Ovary (tissue), 10 donors: ENCODE measurements at places on chromosomes 1 and 21. TPM values are rescaled to one million over a fixed set of nuclear protein-coding genes. Genes with fewer than 3 reads are reported as not detected.

TSSK3 gene
- 9.1 TPM for total RNA-seq

HSF2BP gene
- total RNA-seq, result 1.5 TPM

CLCC1 gene
- total RNA-seq, result 21.4 TPM

UBASH3A gene
- 0.47 TPM for total RNA-seq

KLHL20 gene
- 33.4 TPM for total RNA-seq

ARHGAP29 gene
- total RNA-seq, result 20.3 TPM

GRCh38 chr1:66642992-66643391, 109.0 kb downstream of the SGIP1 start:
- no peaks in the 10 kb centered on the region for H3K27me3 ChIP-seq
- H3K4me3 ChIP-seq, result no peak overlapping the region
- no peak for DNase-seq
- no peaks in the 10 kb centered on the region for H3K36me3 ChIP-seq
- no peak overlapping the region for H3K27ac ChIP-seq
- H3K4me1 ChIP-seq, result no peaks in the 10 kb centered on the region

DNA sequence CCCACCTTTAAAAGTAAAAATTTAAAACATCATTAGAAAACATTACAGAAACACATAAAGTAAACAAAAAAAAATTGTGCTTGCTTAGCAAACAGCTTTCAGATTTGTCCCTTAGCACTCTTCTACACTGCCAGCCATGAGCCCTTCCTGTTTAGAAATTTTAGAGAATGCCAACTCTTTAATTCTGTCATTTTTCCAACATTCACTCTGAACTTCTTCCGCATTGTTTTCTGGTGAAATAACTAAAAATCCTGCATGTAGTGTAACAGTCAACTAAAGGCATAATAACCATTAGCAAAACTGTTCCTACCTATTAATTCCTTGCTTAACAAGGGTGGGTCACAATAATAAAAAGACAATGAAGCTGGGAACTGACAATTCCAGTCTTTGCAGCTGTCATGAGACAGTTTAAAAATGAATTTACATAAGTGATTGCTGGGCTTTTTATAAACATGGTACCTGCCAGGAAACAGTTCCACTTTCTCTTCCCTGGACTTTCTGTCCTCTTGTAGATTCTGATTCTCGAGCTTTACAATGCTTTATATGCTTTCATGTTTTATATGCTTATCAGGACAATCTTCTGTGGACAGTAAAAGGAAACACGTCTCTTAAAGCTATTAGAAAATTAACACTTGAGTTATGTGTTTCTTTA, 19.0 kb downstream of the GNG12 start:
- no peak overlapping the region for H3K4me3 ChIP-seq
- peaks cover 3% of the 10 kb centered on the region for H3K4me1 ChIP-seq
- H3K27ac ChIP-seq, result no peak overlapping the region
- H3K27me3 ChIP-seq, result no peaks in the 10 kb centered on the region

DNA sequence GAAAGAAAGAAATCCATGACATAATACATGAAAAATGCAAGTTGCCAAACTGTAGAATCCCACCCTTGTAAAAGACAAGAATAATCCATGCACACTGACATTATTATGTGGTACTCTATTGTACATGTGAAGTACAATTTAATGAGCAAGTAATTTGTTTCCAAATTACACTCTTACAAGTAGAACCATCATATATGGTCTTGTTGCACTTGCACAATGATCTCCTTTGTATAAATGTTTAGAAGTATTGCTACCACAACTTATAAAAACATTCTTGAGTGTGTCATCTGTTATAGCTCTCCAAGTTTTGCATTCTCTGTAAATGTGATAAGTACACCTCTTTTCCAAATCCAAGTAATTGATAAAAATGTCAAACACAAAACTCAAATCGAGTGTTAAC, 29.1 kb upstream of the ZNF281 start:
- no peak overlapping the region for H3K27ac ChIP-seq
- no peaks in the 10 kb centered on the region for H3K27me3 ChIP-seq
- DNase-seq, result no peak

DNA sequence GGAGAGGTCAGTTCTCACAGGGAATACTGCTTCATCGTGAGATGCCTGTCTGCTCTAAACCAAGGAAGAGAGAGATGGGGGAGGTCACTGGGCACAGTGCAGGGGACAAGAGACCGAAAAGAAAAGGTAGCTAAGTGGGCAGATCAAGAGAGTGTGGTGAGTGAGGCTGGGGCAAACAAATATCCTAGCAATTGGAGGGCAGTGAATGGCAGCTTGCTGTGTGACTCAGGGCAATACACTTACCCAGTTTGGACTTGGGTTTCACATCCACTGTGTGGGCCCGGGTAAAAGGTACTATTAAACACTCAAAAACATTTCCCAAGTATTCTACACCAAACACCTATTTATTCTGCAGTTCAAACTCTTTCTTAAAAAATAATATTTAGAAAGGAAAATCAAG, 10.2 kb downstream of the PLXNA2 start:
- H3K27me3 ChIP-seq, result no peaks in the 10 kb centered on the region
- H3K36me3 ChIP-seq, result no peaks in the 10 kb centered on the region
- peak overlapping the region; percentile 34 for H3K27ac ChIP-seq
- peaks cover 59% of the 10 kb centered on the region for H3K4me1 ChIP-seq
- no peak overlapping the region for H3K4me3 ChIP-seq

DNA sequence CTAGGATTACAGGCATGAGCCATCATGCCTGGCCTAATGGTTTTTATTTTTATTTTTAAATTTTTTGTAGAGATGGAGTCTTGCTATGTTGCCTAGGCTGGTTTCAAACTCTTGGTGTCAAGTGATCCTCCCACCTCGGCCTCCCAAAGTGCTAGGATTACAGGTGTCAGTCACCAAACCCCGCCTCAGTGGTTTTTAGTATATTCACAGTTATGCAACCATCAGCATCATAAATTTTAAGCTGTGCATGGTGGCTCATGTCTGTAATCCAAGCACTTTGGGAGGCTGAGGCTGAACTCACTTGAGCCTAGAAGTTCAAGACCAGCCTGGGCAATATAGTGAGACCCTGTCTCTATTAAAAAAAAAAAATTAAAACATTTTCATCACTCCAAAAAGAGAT, 28.6 kb downstream of the PIK3CD start:
- no peaks in the 10 kb centered on the region for H3K36me3 ChIP-seq
- no peaks in the 10 kb centered on the region for H3K27me3 ChIP-seq
- no peaks in the 10 kb centered on the region for H3K4me1 ChIP-seq
- no peak overlapping the region for H3K4me3 ChIP-seq
- no peak for DNase-seq

- no peak for DNase-seq
- H3K4me1 ChIP-seq, result no peaks in the 10 kb centered on the region
- no peaks in the 10 kb centered on the region for H3K27me3 ChIP-seq
- H3K4me3 ChIP-seq, result no peak overlapping the region
- H3K27ac ChIP-seq, result no peak overlapping the region
- no peaks in the 10 kb centered on the region for H3K36me3 ChIP-seq
Measured at GRCh38 chr1:33234588-33234990, 21.7 kb upstream of the ZNF362 start.

GRCh38 chr1:200901796-200902444, 7.2 kb downstream of the INAVA start:
- no peaks in the 10 kb centered on the region for H3K36me3 ChIP-seq
- H3K27me3 ChIP-seq, result no peaks in the 10 kb centered on the region
- H3K4me3 ChIP-seq, result no peak overlapping the region
- no peak for DNase-seq

- H3K27me3 ChIP-seq, result no peaks in the 10 kb centered on the region
- no peak overlapping the region for H3K27ac ChIP-seq
- H3K4me1 ChIP-seq, result no peaks in the 10 kb centered on the region
- DNase-seq, result no peak
- H3K36me3 ChIP-seq, result no peaks in the 10 kb centered on the region
Measured at GRCh38 chr1:60091195-60091715, 17.7 kb upstream of the C1orf87 start.

DNA sequence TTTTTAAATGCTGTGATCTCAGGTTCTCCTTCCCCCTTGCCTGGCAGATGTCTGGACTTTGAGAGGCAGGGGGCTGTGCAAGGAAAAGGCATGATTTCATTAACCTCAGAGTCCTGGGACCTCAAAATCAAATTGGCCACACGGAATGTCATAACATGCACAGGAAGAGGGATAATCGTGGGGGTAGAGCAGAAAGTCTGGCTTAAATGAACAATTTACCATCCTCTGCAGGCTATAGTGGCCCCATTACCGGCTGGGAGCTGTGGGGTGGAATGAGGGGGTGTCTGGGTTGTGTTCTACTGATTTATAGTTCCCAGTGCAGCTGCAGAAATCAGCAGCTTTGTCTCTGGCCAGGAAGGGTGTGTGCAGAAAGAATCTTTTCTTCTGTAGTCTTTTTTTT, 10.8 kb downstream of the OPRD1 start:
- no peaks in the 10 kb centered on the region for H3K27me3 ChIP-seq
- no peaks in the 10 kb centered on the region for H3K36me3 ChIP-seq
- H3K4me1 ChIP-seq, result no peaks in the 10 kb centered on the region
- DNase-seq, result no peak

DNA sequence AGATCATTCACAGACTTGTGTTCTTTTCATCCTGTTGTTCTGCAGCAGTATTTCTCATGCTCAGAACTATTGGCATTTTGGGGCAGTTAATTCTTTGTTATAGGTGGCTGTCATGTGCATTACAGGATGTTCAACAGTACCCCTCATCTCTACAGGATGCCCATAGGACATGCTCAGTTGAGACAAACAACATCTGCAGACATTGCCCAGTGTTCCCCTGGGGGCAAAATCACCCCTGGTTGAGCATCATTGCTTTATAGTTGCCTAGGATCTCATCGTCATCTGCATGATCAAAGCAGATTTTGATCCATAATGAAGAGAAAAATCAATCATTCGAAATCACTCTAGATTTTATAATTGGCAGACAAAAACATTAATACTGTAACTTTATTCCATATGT, 222.5 kb upstream of the CACYBP start:
- no peak overlapping the region for H3K27ac ChIP-seq
- no peaks in the 10 kb centered on the region for H3K4me1 ChIP-seq
- H3K27me3 ChIP-seq, result no peaks in the 10 kb centered on the region
- H3K4me3 ChIP-seq, result no peak overlapping the region
